ENCODE measurements at places on chromosomes 7 and 10.

DNA sequence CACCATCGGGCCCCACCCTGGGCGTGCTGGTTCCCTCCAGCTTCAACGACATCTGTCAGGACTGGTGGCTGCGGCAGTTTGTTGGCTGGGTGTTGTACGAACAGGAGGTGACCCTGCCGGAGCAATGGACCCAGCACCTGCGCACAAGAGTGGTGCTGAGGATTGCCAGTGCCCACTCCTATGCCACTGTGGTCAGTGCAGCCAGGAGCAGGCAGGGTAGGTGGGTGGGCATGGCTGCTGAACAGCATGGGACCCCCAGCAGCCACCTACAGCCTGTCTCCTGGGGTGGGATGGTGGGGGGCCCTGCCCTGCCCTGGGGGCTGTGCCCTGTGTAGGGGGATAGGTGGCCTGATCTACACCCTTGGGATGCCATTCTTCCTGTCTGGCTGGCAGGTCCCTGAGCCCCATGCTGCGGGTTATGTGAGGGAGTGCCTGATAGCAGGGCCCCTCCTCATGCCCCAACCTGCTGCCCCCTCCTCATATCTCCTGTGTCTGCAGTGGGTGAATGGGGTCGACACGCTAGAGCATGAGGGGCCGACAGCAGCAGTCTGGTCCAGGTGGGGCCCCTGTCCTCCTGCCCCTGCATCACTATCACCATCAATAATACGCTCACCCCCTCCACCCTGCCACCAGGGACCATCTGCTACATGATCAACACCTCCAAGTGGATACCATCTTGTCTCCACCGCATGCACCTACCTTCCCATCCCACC lies 56.9 kb downstream of the ZNF727 start:
- no peak for DNase-seq

GRCh38 chr10:18104223-18104872 lies 35.9 kb upstream of the CACNB2 start:
- DNase-seq, result no peak

DNA sequence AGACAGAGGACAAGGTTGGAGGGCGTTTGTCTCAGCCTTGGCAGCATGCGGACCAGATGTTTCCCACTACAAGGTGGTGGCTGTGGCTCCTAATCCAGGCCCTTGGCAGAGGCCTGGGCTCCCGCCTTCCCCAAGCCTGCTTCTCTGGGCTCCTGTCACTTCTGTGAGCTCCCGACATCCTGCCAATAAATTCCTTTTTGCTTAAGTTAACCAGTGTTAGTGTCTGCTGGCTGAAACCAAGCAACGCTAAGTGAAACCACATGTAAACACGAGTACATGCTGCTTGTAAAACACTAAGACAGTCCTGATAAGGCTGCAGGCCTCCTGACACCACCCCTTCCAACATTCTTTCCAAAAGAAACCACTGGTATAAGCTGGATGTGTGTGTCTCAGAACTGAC lies 263.6 kb upstream of the ZMIZ1 start:
- no peak for DNase-seq

- DNase-seq, result no peak
These were observed 31.0 kb upstream of the ETV1 start for GRCh38 chr7:14020339-14020900.

- no peak for DNase-seq
These were observed 57.3 kb downstream of the EVX1 start for GRCh38 chr7:27299861-27300260.

DNA sequence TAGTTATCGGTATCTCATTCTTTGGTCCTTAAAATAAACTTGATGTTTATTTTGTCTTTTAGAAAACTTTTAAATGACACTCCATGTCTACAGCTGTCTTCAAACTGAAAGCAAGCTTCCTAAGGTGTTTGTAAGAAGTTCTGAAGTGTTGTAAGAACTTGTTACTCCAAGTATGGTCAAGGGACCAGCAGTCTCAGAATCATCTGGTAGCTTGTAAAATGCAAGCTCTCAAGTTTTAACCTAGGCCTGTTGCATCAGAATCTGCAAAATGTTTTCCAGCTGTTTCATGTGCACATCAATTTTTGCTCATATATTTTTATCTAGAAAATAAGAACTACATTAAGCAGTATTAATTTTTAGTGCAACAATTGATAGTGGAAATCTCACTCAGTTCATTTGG lies 104.1 kb downstream of the THSD7A start:
- DNase-seq, result no peak
